Caki2 (cell line): ENCODE measurements at places on chromosomes 7 and 10. TPM values are rescaled to one million over a fixed set of nuclear protein-coding genes. Genes with fewer than 3 reads are reported as not detected.
A peak's percentile ranks its signal among the peaks of the same experiment; 100 is the strongest.

DNA sequence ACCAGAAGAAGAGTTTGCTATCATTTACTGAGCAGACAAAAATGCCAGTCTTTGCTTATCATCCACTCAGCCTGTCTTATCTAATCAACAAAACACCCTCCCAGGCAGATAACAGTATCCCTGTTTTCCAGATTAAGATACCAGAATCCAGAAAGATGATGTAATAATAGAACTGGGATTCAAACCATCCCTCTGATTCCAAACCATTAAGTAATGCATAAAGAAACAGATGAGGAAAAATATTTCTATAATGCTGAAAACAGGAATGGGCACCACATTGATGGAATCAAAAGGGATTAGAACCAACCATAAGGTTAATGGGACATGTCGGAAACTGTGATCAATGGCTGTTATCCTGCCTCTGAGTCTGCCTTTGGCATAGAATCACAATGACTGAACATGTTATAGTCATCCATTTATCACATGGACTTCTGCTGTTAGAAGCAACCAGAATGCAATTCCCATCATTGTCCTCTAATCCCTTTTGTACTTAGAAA lies 92.1 kb upstream of the RSU1 start:
- DNase-seq, result no peak

- DNase-seq, result no peak
Measured at GRCh38 chr7:682810-683209, 43.7 kb upstream of the DNAAF5 start.

DNA sequence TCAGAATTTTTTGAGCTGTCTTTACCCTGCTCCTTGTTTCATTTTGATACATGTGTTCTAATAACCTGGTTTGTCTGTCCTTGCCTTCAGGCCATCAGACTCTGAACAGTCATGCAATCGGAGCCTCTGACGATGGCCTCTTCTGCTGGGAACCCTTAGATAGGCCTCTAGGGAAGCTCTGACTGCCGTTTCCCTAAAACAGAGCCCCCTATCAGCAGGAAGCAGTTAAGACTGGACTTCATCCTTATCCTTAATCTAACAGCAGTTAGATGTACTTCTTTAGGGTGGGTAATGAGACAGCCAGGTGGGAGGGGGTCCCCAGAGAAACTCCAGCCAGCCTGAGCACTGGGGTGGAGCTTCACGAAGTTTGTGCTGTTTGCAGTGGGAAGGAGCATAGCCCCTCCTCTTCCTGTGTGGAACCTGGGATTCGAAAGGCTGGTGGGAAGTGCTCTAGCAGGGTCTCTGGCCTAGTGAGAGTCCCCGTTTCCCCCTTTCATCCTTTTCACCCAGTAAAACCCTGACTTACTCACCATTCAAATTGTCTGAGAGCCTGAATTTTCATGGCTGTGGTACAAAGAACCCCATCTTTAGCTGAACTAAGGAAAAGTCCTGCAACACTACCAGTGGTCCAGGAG lies 28.4 kb upstream of the SORCS3 start:
- no peak for DNase-seq

- no peak for DNase-seq
Measured at GRCh38 chr10:6068422-6068821, 6.3 kb upstream of the IL2RA start.

DNA sequence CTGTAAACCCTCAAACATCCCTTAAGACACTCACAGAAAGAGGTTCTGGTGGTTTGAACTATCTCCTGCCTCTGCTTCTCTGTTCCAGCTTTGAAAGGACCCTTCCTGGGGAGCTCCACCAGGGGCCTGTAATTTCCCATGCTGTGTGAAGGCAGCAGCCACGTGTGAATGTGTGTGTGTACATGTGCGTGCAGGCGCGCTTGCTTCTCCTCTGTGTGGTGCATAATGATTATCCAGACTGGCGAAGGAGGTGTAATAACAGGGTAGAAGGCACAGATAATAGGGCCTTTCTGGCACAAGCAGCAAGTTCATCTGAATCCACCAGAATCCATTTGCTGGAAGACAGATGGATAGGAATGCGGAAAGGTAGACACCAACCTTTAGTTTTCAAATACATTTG lies 466.5 kb downstream of the GRID1 start:
- no peak for DNase-seq

GRCh38 chr7:87920578-87920977 lies 13.5 kb upstream of the ADAM22 start:
- no peak for DNase-seq

DNA sequence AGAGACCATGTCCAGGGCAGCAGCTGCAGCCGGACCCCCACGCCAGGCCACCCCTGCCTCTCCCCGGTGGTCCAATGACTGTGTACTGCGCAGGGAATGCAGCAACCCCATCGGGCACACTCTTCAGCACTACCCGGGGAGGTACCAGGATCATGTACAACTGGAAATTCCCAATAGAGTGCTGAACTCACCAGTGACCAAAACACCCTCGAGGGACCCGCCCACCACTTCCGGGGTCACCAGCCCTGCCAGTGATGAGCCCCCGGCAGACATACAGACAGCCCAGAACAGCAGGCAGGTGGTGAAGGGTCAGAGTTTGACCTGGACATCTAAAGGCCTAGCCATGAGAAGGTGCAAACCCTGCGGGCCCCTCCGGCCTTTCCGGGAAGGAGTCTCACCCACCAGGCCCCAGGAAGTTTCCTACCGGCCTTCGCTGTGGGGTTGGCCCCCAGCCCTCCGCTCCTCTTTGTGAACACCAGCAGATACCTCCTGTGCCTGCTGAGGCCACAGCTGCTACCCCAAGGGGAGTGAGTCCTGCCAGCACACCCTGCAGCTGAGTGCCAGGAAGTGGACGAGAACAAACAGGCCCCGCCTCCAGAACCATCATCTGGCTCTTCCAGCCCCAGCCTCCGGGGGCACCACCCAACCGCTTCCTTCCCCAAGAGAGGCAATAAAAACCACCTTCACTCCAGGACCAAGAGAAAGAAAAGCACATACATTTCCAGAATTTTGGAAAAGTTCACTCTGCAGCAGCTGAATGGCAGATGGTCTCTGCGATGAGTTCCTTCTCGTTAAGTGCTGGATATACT lies 5.0 kb upstream of the ANKRD61 start:
- peak; percentile 32 for DNase-seq

GRCh38 chr7:10579561-10579960 lies 394.1 kb upstream of the PHF14 start:
- DNase-seq, result no peak

GRCh38 chr7:147904219-147904576 lies 686.4 kb upstream of the C7orf33 start:
- no peak for DNase-seq

GRCh38 chr7:5693529-5693928 lies 87.9 kb downstream of the RNF216 start:
- DNase-seq, result peak; percentile 66

DNA sequence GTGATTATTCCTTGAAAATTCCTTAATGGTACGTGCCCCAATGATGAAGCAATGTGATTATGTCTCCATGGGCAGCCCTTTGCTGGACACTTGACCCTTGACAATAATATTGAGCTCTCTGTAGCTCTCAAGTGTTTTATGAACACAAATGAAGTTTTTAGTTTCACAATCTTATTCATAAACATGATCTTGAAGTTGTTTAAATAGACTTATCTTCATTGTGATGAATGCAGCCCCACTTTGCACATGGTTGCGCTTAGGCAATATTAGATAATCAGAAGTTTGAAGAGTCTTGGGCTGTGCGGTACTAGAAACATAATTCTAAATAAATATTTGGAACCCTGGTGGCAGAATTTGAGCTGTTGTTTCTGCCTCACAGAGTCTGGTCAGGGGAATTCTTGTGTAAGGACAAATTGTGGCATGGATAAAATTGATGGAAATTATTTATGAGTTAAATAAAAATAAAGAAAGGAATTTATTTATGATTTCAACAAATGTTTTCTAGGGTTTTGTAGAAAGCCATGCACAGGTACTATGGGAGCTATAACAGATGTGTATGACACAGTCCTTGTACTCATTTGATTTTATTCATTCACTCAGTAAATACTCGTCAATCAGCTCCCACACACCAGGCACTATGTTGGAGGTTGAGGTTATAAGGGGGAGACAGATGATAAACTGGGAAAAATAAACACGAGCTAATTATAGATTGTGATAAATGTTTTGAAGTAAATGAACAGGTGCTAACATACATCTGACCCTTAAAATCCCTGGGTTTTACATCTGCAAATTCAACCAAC lies 217.9 kb downstream of the GALNT17 start:
- DNase-seq, result no peak

GRCh38 chr10:125049216-125049881 lies 107.4 kb downstream of the ZRANB1 start:
- no peak for DNase-seq

- peak; percentile 43 for DNase-seq
Measured at GRCh38 chr10:86439544-86439943, 72.9 kb upstream of the GRID1 start.

DNA sequence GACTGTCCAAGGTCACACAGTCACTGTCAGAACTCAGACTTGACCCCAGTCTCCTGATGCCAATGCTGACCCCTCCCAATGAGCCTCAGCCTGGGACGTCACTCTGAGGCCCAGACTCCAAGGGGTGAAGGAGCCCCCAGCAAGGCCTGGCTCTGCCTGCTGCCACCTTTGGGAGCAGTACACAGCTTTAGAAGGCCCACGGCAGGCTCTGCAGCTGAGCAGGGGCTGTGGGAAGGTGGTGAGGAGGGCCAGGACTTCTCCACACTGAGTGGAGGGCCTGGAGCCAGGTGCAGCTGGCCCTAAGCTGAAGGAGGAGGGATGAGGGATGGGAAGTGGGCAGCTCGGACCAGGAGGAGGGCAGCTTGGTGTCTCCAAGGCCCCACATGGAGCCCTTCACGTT lies 23.9 kb upstream of the ZMIZ1 start:
- DNase-seq, result no peak

DNA sequence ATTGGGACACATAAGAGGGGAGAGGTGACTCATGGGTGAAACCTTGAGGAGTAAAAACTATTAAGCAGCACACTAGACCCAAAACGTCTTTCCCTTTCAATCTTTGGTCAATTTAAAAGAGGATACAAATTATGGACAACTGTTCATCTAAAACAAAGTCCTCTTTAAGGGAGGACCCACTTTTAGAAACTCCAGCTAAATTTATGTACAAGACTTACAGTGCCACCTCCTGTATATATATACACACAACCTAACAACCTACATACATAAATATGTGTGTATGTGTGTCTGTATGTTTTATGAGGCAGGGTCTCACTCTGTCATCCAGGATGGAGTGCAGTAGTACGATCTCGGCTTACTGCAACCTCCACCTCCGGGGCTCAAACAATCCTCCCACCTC lies 18.1 kb upstream of the ZC3HAV1 start:
- no peak for DNase-seq

DNA sequence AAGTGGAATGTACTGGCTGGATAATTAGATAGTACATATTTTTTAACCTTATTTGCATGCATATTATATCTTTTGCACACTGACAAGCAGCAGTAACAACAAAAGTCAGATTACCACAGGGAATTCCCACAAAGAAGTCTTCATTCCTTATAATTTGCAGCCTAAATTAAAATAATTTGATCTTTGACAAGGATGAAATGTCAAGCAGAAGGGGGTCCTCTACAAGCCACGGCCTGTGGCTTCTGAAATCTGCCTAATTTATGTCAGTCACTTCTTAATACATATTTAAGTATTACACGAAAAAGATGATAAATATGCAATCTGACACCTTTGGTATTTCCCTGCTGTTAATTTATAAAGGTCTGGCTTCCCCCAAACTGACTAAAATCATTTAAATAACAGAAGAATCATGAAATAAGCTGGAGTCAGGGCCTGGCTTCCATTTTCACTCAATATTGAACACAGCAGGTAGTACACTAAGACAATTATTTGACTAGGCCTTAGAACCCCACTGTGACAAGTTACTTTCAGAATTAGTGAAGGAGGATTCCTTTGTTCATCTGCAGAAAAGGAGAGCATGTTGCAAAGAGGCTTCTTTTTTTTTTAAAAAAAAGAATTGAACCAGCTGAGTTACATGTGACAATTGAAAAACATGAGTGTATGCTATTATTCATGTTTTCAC lies 351.1 kb upstream of the ETV1 start:
- no peak for DNase-seq

DNA sequence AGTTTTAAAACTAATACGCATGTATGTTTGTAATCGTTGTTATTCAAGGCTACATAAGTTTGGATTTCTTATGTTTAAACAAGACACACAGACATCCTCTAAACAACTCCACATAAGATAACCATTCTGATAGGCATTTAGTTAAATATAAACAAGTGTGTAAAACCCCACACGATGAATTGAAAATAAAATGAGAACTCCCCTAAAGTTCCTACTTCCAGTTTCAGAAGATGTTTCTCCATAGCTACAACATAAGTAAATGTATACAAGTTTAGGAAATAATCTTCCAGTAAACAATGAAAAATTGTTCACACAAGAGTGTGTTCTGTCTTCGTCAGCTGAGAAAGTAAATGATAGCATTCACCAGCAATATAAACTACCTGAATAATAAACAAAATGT lies 246.8 kb downstream of the RNLS start:
- DNase-seq, result no peak

GRCh38 chr7:105187302-105188169 lies 173.5 kb downstream of the KMT2E start:
- DNase-seq, result no peak

GRCh38 chr10:129029851-129030602 lies 437.0 kb upstream of the MGMT start:
- DNase-seq, result no peak

- peak; percentile 21 for DNase-seq
Measured at GRCh38 chr10:96814264-96814663, 17.8 kb upstream of the LCOR start.

- DNase-seq, result no peak
Measured at GRCh38 chr7:20403331-20403730, 72.6 kb downstream of the ITGB8 start.

DNA sequence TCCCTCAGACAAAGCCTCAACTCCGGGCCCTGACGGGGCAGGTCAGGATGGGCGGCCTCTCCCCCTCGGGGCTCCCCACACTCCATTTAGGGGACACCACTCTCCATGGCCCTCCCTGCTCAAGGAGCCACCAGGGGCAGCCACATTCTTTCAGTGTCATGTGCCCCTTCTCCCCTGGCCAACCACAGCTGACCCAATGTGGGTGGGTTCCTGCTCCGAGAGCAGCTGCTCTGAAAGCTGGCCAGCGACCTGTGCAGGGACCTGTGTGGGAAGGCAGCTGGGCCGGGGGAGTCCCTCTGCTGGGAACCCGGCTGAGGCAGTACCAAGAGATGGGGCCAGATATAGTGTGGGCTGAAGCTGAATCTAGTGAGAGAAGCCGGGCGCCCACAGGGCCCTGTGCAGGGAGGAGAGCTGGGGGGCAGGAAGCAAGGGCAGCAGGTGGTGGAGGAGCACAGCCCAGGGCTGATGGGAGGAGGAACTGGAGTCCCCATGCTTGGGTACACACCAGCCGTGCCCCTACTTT lies 40.6 kb upstream of the NPFFR1 start:
- DNase-seq, result no peak

Gene SPDYE5
- not detected in 2 replicates for total RNA-seq

Gene SFMBT2
- total RNA-seq, result 0.24 and 8.1 TPM in 2 replicates

Gene AGBL3
- total RNA-seq, result 0.81 and 1.5 TPM in 2 replicates

Gene SLC26A5
- total RNA-seq, result not detected in 2 replicates

Gene TFPI2
- total RNA-seq, result 149 and 189 TPM in 2 replicates

Gene GRID2IP
- not detected in 2 replicates for total RNA-seq

Gene MGAM2
- not detected in 2 replicates for total RNA-seq

Gene CAV1
- 141 and 160 TPM in 2 replicates for total RNA-seq

Gene INMT
- total RNA-seq, result not detected in 2 replicates

Gene SPDYE8
- total RNA-seq, result not detected in 2 replicates

Gene ABCB1
- 9.0 and 9.8 TPM in 2 replicates for total RNA-seq

Gene CRYGN
- not detected in 2 replicates for total RNA-seq

Gene FGL2
- not detected in 2 replicates for total RNA-seq
